Fibroblast of lung (primary cell): ENCODE measurements at places on chromosomes 1 and 21.
A peak's percentile ranks its signal among the peaks of the same experiment; 100 is the strongest.

DNA sequence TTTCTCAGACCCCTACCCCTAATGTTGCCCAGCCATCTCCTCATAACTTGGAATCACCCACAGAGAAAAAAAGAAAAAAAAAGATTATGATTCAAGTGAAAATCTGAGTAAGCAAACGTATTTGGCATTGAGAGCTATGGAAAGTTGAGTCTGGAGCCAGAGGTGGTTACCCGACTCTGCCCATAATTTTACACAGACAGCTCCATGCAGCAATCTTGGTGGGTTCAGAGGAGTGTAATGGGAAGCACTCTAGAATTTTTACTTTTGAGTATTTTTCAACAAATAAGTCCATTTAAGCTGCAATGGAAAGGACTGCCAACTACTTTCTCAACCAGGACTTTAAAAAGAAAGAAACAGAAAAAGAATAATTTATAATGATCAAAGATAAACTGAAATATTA lies 62.7 kb downstream of the ZC3H11B start:
- DNase-seq = no peak

DNA sequence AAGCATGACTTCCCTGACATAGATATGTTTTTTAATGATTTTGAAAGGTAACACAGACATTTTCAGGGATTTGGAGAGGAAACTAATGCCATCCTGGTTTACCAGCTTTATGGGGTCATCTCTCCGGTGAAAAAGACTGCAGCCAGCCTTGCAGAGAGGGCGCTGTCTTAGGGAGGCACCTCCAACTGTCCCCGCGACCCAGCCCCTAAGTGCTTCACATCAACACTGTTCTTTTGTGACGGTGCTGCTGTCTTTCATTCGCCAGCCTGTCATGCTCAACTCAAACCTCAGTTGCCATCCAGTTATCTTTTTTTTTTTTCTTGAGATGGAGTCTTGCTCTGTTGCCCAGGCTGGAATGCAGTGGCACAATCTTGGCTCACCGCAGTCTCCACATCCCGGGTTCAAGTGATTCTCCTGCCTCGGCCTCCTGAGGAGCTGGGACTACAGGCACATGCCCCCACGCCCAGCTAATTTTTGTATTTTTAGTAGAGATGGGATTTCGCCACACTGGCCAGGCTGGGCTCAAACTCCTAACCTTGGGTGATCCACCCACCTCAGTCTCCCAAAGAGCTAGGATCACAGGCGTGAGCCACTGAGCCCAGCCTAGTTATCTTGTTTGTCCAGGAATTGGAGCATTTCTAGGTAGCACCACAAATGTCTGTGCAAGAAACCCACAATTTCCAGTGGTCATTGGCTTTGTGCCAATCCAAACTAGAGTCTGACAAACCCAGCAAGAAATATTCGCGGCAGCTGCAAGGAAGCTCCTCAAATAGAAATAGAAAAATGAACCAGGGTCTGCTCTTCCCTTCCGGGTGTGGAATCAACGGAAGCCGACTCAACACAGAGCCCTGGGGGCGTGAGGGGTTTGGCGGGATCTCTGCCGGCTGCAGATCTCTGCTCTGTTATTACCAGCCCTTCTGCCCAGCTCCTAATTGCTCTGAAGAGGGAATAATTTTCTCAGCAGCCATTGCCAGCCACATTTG lies 24.2 kb downstream of the PDE9A start:
- DNase-seq = peak; percentile 67

DNA sequence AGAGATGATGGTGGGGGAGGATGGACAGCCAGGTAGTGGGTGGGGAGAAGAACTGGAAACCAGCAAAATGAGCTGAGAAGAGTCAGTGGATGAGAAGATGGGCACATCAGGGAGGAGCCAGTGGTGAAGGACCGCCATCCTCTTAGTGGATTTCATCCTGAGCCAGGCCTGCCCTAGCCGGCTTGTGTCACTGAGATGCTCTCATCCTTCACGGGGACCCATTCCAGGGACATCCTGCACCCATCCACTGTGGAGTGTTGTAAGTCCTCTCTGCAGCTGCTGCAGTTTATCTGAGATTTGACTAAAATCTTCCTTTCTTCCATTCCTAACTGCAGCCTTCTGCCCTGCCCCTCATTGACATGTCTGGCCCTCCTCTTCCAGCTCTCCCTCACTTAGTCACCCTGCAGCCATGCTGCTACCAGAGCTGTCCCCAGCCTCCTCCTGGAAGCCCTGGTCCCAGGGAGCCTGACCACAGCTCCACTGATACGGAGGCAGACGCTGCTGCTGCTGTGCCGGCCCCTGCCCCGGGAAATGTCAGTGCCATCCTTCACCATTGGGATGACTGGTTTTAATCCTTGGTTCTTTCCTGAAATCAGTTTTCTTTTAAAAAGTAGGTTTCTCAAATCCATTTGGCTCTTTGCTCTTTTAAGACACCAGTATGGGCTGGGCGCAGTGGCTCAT lies 33.2 kb downstream of the STUM start:
- DNase-seq = no peak

DNA sequence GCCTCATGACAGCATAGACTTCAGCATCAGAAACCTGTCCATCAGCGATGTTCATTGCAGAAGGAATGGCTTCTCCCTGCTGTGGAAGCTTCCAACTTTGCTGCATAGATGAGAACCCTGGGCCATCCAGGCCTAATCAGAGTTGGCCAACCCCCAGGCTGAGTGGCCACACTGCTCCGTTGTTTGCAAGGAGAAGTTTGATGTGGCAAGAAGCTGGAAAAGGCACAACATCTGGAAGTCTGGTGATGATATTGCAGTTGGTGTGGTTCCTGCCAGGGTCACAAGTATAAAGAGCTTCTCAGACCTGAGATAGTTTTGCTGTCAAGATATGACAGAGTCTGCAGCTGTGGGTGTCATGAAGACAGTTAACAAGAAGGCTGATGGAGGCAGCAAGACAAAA lies 41.2 kb downstream of the RHOU start:
- no peak for DNase-seq

GRCh38 chr1:22206551-22207125 lies 63.7 kb upstream of the WNT4 start:
- no peak for DNase-seq

DNA sequence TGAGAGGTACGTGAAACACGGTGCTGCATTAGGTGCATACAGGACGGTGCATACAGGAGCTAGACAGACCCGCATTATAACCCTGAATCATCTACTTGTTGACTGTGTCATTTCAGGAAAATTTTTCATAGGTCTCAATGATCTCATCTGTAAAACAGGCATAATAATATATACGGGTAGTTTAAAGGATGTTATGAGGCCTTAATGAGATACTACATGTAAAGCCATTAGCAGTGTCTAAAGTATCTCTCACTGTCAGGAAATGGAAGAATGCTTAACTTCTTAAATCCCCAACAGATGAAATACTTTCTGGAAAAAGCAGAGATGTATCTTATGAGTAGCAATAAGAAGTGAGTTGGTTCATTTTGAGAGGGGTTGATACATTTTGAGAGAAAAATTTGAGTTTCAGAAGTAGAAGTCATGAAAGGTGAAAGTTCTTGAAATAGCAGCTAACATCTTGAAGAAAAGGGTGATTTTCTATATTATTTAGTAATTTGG lies 669.6 kb downstream of the PTPRC start:
- DNase-seq = no peak

- DNase-seq = no peak
Measured at GRCh38 chr1:184624051-184624450, 130.6 kb downstream of the EDEM3 start.

GRCh38 chr1:9425859-9426258 lies 113.4 kb upstream of the SLC25A33 start:
- no peak for DNase-seq

DNA sequence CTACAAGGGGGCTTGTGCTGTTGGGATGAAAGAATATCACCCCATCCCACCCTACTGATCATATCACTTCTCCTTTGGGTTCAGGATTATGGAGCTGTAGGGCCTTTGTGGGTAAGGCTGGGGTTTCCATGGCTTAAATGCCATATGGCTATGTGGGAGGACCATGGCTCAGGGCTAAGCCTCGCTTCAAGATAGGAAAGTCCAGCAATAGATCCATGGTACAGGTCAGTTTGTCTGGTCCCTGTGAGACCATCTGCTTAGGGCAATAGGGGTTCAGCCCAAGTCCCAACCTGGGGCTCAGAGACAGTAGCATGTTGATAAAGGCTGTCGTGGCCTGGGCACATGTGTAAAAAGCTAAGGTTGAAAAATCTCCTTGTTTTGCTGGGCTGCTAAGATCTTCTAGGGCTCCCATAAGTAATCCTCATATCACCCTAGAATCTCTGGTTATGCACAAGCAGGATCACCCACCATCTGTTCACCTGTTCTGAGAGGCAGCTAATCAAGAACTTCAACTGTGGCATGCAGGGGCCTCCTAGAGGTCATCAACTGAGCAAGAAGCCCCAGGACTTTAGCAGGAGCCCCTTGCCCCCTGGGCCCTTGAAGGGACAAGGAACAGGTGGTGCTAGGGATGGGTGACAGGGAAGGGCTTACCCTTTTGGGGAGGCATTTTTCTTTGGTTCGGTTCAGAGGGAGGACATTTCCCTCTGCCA lies 66.5 kb downstream of the UBE2T start:
- DNase-seq = no peak

GRCh38 chr1:2965676-2966075 lies 55.6 kb upstream of the ACTRT2 start:
- DNase-seq = no peak

GRCh38 chr1:30771005-30771404 lies 13.4 kb upstream of the LAPTM5 start:
- DNase-seq = no peak

DNA sequence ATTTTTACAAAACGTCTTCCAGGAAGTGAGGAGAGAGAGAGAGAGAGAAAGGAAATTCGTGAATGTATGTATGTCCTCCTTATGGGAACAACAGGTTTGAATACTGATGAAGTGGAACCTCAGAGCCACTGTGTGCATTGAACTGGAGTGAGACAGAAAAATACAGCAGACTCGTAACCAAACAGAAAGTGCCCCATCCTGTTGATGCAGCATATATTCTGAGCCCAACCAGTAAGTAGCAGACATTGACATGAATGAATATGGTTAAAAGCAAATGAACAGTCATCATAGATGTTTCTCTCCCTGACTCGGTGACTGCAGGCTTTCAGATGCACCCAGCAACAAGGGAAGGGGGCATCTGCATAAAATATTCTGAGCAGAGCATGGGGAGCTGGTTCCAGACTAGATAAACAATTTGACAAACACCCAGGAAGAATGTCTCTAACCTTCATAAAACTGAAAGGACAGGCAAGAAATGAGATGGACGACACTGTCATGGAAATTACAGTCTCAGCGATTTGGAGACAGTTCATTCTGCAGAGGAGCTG lies 471.0 kb upstream of the PBX1 start:
- no peak for DNase-seq

- DNase-seq = no peak
Measured at GRCh38 chr1:220382994-220383393, 110.7 kb upstream of the RAB3GAP2 start.

GRCh38 chr1:996851-997712 lies 2.8 kb downstream of the HES4 start:
- DNase-seq = no peak

GRCh38 chr1:1243807-1244191 lies 2.7 kb downstream of the C1QTNF12 start:
- no peak for DNase-seq

DNA sequence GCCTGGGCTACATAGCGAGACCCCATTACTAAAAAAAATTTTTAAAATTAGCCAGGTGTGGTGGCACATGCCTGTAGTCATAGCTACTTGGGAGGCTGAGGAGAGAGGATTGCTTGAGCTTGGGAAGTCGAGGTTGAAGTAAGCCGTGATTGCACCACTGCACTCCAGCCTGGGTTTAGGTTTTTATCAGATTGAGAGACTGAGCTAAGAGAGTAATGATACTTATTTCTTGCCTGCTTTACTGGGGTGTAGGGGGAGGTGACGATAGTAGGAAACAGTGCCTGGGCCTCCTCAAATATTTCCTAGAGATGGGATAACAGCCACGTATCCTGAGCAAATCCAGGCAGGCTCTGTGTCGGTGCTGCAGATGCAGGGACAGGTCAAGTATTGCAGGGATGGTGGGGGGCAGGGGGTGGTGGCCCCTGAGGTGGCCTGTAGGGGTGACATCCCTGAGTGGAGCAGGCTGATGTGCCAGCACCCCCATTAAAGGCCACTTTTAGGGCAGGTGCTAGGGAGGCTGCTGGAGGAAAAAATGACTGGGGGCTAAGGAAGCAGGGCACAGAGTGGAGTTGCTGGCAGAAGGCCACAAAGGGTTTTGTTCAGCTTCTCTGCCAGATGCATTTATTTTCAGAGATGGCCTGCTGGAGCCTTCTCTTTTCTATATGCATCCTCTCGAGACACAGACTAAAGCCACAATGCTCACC lies 130.5 kb downstream of the RHOU start:
- no peak for DNase-seq

DNA sequence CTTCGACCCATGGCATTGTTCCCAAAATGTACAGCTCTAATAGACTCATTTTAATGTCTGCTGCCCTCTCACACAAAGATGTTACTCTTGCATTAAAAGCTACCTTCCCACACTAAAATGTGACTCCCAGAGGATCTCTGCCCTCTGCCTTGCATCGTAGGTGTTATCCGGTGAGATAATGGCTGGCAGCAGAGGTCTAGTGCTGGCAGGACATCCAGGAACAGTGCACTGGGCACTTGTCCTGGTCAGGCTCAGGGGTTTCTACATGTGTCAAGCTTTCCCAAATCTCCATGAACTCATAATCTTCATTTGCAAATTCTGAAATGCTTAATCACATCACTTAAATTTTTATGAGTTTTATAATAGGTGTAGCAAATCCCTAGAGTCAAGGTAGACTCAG lies 310.6 kb downstream of the LRRIQ3 start:
- no peak for DNase-seq

- DNase-seq = peak; percentile 77
Measured at GRCh38 chr1:36223381-36223995, 755 bp upstream of the THRAP3 start.

GRCh38 chr1:231584117-231584516 lies 42.5 kb upstream of the DISC1 start:
- DNase-seq = peak; percentile 75

GRCh38 chr1:180950321-180950720 lies 37.6 kb downstream of the KIAA1614 start:
- DNase-seq = no peak

DNA sequence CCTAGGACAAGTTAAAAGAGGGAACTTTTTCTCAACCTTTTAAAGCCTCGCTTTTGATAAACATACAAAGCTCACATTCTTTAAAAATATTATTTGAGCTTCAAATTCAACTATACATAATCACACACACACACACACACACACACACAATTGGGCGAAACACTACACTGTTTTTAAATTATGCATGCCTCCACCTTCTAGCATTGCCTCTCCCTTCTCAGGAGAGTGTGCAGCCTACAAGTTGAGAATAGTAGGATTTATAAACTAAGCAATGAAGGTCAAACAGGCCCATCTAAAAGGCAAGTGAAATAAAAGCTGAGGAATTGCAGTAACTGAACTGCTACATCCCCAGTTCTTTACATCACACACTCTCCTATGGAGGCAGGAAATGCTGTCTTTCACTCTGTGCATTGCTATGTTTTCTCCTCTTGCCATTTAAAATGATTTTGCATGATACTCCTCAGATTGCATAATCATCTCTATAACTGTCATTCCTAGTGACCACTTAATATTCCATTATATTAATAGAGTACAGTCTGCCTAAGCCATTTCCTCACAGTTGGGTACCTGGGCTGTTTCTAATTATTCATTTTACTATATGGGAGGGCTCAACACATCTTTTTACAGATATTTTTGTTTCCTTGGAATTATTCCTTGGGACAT lies 92.5 kb upstream of the KCNE2 start:
- DNase-seq = no peak
